ENCODE measurements at places on chromosomes 13 and 19.
A peak's percentile ranks its signal among the peaks of the same experiment; 100 is the strongest.

- no peak for DNase-seq
These were observed 32.1 kb downstream of the KCTD12 start for GRCh38 chr13:76853921-76854608.

DNA sequence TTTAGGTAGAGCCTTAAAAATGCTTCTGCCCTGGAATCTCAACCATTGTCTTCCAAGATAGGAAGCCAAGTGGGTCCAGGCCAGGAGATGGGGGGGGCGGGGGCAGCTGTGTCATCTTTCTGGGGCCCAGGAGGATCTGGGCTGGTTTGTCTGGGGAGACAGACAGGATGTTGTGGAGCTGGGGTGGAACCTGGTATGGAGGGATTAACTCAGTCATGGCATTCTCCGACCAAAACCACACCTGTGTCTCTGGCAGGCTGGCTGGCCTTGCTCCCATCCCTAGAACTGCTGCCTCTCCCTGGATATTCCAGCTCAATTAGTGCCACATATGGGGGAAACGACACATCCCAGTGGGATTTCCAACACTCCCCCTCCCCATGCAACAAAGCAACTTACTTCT, 2.7 kb upstream of the MAP2K7 start:
- no peak for DNase-seq

- no peak for DNase-seq
These were observed 4.8 kb downstream of the GNA15 start for GRCh38 chr19:3140667-3141038.

- no peak for DNase-seq
These were observed 384.5 kb downstream of the IRS2 start for GRCh38 chr13:109401891-109402290.

GRCh38 chr19:57406516-57407123, 4.3 kb upstream of the ZNF17 start:
- DNase-seq: peak; percentile 42

DNA sequence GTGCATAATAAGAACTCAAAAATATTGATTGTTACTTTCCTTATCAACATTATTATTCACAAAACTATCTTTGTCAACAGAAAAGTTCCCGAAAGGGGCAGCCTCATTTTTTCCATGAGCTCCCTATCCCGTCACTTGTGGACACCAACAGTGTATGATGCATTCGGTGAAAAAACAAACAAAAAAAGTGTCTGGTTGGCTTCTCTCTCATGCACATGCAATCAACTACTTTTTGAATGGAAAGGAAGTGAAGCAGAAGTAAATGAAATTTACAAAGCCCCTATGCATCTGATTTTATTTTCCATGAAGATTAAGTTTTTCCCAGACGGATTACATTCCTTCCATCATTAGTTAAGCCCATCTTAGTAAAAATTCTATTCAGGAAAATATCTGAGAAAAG, 526.9 kb downstream of the RFC3 start:
- DNase-seq: no peak

DNA sequence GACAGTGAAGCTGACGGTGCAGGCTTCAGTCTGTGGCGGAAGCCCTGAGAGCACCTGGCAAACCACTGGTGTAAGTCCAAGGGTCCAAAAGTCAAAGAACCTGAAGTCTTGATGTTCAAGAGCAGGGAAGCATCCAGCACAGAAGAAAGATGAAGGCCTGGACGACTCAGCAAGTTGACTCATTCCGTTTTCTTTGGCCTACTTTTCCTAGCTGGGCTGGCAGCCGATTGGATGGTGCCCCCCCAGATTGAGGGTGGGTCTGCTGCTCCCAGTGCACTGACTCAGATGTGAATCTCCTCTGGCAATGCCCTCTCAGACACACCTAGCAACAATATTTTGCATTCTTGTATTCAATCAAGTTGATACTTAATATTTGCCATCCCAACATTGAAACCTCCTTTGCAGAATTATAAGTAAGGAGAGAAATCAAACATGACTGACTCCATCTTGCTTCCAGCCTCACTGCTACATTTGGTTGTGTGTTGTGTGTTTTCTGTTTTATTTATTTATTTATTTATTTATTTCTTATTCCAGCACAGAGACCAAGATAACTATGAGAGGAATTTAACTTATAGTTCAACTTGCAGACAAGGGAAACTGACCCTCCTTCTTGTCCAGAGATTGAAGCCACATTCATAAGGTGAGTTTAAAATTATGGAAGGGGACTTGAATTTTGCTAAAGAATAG, 32.8 kb downstream of the IGFL2 start:
- DNase-seq: no peak

GRCh38 chr13:35598790-35599369, 122.4 kb upstream of the MAB21L1 start:
- no peak for DNase-seq

DNA sequence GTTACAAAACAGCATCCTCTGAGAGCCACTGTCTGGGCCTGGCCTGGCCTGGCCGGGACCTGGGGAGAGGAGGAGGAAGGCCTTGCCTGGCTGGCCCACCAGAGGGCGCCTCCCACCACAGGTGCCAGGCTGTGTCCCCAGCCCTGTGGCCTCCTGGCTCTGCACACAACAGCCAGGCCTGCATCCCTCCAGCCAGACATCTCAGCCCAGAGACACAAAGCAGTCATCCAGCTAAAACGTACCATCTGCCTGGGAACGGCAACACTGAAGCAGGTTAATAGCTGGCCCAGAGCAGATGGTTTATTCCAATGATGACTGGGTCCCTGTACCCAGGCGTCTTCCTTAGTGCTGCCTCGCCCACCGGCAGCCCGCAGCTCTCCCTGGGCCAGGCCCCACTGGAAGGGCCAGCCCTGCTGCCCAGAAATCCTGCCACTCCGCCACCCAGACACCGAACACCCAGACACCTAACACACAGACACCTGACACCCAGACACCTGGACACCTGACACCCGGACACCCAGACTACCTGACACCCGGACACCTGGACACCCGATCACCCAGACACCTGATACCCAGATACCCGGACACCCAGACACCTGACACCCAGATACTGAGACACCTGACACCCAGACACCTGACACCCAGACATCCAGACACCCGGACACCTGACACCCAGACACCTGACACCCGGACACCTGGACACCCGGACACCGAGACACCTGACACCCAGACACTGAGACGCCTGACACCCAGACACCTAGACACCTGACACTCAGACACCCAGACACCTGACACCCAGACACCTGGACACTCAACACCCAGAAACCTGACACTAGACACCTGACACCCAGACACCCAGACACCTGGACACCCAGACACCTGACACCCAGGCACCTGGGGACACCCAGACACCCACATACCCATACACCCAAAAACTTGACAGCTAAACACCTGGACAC, 20.1 kb downstream of the C19orf12 start:
- DNase-seq: peak; percentile 94

DNA sequence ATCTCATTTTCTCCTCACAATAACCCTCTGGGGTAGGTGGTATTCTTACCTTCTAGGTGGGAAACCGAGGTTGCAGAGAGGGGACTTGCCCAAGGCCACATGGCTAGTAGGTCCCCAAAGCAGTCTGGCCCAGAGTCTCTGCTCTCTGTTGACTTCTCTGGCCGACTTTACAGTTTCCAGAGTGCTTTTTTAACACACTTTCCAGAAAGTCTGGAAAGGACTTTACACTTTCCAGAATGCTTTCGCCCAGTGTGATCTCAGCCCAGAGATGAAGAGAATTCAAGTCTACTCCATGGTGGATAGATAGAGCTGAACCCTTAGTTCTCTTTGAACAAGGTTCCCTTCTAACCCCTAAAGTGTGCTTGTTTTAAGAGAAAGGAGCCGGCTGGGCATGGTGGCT, 12.2 kb downstream of the ARHGAP35 start:
- DNase-seq: no peak

GRCh38 chr13:41654796-41655195, 197.4 kb downstream of the RGCC start:
- no peak for DNase-seq

- no peak for DNase-seq
These were observed 167.1 kb upstream of the MAB21L1 start for GRCh38 chr13:35643625-35644024.

- DNase-seq: no peak
These were observed 230.6 kb downstream of the MTUS2 start for GRCh38 chr13:29050719-29051118.

DNA sequence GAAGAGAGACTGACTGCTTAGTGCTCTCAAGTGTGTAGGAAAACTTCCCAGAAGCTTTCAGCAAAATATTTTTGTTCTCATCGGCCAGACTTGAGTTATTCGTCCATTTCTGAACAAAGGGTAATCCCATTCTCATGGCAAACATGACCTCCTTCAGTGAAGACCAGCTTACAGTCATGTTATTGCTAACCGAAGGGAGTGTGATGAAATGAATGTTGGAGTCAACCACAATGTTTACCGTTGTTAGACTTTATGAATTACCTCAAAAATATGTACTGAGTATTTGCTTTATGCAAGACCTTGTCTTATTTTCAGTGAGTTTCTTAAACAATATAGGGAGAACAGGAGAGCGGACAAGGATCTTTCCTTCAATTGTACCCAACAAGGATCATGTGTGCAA, 228.6 kb downstream of the LMO7 start:
- DNase-seq: no peak

DNA sequence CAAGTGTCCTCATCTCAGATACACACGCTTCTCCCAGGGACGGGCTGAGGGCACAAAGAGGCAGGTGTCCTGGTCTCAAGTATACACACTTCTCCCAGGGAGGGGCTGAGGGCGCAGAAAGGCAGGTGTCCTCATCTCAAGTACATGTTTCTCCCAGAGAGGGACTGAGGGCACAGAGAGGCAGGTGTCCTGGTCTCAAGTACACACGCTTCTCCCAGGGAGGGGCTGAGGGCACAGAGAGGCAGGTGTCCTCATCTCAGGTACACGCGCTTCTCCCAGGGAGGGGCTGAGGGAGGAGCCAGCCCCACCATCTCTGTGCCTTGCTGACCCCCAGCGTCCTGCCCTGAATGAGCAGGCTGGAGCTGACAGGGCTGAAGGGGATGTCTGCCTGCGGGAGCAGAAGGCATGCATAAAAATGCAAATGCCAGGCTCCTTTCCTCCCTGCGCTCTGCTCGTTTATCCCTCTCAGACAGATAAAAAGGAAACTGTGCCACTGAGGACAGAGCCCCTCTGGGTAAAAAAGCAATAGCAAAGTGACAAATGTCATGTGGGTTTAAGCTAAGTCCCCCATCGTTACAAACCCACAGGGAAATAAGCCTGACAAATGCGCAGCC, 96.1 kb upstream of the UQCRFS1 start:
- DNase-seq: no peak

GRCh38 chr13:59843040-59843439, 320.7 kb downstream of the DIAPH3 start:
- no peak for DNase-seq

DNA sequence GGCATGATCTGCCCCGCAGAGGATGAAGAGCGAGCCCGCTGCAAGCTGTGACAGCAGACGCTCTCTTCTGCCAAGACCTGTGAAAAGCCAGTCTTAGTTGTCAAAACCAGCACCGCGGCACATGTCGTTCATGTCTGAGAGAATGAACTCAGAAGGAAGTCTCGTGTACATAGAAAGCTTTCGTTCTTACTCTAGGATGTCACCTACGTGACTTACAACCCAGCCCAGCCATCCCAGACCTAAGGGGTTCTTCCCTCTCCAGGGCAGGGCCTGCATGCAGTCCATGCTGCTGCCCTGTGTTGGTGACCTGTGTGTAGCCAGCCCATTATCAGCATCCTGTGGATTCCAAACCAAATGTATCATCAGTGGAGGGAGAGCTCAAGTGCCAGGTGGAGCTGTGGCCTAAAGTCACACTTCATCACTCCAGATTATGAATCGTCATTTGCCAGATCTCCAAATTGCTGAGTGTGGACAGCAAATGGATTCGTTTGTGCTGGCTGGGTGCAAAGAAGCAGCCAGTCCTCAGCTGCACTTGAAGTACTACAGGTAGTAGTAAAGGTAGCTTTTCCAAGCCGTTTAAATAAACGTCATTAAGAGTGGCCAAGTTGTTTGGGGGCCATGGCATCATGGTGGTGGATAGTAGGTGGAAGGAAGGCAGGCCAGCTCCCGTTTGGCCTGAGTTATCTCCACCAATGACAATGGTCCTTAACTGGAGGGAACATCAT, 73.9 kb upstream of the GPR183 start:
- DNase-seq: no peak

GRCh38 chr13:85469320-85469719, 329.9 kb downstream of the SLITRK6 start:
- no peak for DNase-seq

DNA sequence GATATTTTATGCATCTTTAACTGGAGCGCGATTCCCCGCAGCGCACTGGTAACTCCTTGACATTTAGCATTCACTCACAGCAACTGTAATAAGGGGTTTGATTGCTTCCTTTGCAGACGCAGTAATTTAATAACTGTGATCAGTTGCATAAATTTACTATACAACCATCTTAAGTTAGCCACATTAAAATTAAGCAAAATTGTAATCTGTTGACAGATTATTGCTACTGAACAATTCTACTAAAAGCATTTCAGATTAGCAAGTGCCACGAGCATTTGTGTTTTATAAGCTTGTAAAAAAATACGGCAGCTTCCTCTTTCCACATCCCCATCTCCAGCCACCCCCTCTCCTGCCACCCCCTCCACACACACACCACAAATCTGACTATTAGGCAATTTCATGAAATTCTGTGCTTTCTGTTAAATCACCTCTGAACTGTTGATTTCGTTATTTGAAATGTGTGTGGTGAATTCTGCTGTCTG, 44.4 kb downstream of the TSHZ3 start:
- no peak for DNase-seq

- peak; percentile 89 for DNase-seq
These were observed 5.1 kb downstream of the DOT1L start for GRCh38 chr19:2168619-2169424.

DNA sequence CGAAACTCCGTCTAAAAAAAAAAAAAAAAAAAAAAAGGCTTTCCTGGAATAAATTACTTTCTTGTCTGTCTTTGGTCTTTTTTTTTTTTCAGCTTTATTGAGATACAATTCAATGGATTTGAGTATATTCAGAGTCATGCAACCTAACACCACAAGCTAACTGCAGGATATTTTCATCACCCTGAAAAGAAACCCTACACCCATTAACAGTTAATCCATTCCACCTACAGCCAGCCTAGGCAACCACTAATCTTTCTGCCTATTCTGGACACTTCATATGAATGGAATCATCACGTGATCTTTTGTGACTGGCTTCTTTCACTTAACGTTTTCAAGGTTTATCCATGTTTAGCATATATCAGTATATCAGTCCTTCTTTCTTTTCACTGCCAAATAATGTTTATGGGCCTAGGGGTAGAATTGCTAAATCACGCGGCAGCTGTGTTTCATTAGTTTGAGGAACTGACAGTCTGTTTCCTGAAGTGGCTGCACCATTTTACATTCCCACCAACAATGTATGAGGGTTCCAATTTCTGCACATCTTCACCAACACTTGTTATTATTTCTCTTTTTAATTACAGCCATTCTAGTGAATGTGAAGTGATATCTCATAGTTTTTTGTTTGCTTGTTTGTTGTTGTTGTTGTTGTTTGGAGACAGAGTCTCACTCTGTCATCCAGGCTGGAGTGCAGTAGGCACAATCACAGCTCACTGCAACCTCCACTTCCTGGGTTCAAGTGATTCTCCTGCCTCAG, 19.9 kb downstream of the LRFN3 start:
- no peak for DNase-seq
